Nephron progenitor cell (in vitro differentiated cells): ENCODE measurements at places on chromosomes 12 and 14.

GRCh38 chr14:99731547-99732435, 47.7 kb downstream of the CYP46A1 start:
- DNase-seq = peak; percentile 26

DNA sequence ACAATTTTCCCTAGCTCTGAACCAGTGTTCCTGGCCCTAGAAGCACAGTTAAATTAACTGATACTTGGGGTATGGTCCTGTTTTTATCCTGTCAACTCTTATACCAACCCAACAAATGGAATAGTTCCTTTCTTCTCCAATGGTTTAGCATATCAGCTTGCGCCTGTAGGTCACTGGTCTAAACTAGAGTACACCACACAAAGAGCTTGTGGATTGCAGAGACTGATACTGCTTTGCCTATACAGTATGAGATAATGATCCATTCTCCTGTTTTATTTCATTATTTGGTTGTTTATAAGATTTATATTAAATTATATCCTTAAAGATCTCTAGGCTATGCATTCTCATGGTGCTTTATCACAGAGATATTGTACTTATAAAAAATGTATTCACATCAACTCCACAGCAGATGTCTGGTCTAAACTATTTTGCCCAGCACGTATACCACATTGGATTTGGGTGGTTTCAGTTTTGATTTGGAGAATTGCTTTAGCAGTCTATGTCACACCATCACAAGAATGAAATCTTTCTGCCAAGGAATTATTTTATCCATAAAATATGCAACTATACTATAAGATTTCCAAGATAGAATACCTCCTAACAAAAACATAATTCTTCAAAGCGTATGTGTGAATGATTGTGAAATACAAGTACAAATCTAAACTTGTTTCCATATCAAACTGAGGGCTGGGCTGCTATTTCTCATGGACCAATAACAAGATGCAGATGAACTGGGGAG, 142.1 kb downstream of the SLC16A7 start:
- DNase-seq = no peak

GRCh38 chr12:22951206-22951605, 326.2 kb downstream of the ETNK1 start:
- no peak for DNase-seq

GRCh38 chr12:83634726-83635267, 948.1 kb downstream of the TMTC2 start:
- DNase-seq = no peak

DNA sequence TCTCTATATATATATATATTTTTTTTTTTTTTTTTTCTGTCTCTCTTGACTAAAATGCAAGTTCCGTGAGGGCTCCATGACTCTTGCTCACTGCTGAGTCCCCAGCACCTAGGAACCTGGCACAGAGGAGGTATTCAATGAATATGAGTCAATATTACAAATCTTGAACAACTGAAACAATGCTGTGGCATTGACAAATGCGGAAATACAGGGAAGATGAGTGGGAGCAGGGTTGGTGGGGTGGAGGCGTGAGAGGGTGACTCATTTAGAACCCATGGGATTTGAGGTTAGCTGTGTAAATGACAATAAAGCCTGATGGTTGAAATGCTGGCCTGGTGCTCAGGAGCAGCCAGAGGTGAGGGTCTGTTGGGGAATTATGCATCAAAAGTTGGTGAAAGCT, 121.7 kb upstream of the FUT8 start:
- DNase-seq = no peak

- no peak for DNase-seq
These were observed at the start of gene KRT4 for GRCh38 chr12:52813885-52814709. KRT4 (minus strand) TSS chr12:52814116; CDS start chr12:52814058, 58 bp downstream.

DNA sequence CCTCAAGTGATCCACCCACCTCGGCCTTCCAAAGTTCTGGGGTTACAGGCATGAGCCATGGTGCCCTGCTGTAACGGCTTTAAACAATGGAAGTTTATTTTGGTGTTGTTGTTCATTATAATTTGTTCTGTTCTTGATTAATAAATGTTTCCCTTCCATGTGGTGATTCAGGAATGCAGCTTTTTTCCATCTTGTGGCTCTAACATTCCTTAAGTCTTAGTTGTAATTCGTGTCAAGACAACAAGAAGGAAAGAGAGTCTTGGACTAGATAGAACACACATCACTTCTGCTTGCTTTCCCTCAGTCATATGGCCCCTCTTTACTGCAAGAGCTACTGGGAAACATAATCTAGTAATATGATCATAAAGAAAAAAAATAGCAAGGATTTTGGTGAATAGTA, 211.6 kb downstream of the SLC6A15 start:
- no peak for DNase-seq

- no peak for DNase-seq
These were observed 54.1 kb downstream of the AK7 start for GRCh38 chr14:96445844-96446710.

GRCh38 chr14:74940956-74941565, 14.3 kb downstream of the PGF start:
- no peak for DNase-seq

DNA sequence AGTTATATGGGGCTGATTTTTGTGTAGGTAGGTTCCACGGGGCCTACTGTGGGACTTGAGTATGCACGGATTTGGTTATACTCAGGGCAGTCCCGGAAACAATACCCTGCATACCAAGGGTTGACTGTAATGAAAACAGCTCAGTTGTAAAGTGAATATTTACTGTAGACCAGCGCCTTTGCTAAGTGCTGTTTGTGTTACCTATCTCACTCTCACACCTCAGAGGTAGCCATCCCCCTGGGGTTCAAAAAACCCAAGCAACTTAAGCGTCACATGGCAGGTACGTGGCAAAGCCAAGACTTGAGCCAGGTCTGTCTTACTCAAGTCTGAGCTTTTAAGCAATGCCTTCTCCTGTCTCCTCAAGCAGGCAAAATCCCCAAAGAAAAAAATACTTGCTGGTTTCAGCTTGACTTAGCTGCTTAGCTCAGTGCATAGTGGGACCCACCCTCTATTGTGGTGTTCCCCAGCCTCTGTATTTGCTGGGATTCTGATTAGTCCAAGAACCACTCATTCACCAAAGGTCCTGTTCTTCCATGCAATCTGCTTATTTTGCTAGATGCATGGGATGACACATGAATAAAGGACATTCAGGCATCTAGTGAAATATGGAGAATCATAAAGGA, 34.2 kb upstream of the STRN3 start:
- no peak for DNase-seq

DNA sequence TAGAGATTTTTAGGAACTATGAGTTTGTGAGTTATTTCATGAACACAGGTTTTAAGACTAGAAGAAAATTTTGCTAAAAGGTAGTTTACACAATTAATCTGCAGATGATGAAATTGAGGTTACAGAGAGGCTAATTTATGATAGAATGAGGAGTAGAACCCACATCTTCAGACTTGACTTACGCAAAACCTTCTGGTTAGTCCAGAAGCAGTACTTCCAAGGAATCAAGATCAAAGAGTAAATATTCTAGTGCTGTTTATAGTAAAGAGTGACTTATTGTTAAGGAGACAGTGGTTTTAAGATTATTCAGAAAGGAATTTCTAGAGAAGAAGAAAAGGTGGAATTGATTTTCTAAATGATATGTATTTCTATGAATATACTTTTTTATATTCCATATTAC, 10.6 kb upstream of the KITLG start:
- no peak for DNase-seq

DNA sequence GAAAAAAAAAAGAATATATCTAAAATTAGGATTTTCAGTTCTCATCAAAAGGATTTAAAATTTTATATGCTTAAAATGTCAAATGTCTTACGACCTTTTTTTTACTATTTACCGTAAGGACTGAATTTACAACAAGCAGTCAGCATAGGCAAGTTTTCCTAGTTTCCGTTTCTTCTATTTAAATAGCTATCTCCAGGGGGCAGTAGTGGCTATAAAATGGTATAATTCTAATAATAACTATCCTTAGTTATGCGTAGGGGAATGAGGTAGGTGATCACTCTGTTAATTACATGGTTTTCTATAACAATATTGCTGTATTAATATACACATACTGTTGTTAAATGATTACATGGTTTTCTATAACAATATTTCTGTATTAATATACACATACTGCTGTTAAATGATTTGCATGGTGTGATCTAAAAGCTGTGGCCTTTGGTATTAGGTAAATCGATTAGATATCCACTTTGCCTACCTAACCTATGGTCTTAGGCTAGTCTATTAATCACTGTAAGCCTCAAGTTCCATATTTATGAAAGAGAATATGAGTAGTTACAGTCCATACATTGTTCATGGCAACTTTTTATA, 217.7 kb upstream of the PDZRN4 start:
- DNase-seq = no peak

DNA sequence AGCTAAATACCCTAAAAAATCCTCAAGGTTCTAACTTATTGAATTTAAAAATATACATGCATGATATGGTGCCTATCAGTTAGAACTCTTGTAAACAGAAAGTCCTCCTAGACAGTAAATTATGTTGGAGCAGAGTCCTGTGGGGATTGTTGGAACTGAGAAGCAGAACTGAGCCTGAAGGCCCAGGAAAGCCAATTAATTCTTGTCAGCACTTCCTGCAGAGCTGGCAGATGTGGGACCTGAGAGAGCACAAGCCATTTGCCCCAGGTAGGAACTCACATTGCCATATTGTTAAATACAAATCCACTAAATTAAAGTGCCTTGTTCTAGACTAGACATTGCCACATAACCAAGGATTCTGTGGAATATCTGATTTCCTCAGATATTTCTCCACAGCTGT, 117.1 kb downstream of the RTN1 start:
- no peak for DNase-seq

DNA sequence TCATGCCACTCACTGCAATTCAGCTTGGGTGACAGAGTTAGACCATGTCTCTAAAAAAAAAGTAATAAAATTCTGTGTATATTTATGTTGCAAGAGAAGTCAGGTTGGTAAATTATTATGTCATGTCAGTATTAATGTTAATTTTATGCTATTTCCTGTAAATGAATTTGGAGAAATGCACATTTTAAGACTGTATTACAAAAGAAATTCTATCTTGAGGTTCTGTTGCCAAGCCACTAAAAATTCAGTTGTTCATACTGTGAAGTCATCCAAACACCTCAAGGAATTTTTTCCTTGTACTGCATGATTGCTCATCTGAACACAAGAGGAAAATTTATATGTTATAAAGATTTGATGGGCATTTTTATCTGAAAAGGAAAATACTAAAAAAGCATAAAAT, 23.3 kb upstream of the HMGA2 start:
- no peak for DNase-seq

DNA sequence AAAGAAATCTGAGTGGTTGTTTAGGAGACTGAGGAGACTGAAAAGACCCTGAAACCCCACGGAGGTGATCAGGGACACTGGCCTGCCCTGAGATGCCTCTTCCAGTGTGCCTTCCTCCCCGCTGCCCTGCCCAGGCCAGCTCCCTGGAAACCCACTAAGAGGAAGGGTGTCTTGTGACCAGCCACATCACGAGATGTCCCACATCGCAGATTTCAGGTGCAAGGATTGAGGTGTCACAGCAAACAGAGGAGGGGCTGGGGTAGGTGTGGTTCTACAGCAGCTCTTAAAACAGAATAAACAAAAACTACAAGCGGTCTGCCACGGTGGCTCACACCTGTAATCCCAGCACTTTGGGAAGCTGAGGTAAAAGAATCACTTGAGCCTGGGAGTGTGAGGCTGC, 184.3 kb upstream of the C14orf180 start:
- DNase-seq = no peak

- no peak for DNase-seq
These were observed 64.9 kb downstream of the SPRING1 start for GRCh38 chr12:116672842-116673516.

GRCh38 chr14:51939755-51940301, 49.5 kb upstream of the RTRAF start:
- DNase-seq = no peak

DNA sequence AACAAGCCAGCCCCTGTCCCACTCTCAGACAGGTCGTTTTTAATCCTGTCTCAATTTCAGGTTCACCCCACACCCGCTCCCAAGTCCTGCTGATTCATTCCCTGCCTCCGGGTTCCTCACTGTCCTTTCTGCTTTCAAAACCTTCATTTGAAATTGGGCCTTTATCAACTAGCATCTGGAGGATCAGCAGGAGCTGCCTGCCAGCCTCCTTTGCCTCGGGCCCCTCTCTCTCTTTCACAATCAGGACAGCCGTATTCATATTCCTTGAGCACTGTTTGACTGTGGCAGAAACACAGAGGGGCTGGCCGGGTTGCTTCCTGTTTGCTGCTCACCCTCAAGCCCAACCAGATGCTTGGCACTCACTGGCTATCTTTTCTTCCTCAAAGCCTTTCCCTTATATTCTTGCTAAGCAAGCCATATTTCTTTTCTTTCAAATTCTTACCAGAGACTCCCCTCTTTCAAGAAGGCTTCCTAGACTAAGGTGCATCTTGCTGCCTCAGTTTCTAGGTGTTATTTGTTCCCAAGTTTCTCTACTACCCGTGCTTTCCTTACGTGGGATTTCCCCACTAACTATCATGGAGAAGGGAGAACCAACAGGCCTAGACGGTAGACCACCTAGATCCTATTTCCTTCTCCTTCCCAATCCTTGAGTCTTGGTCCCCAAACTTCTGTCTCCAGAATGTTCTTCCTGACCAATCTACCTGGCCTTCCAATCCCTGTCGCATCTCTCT, 3.0 kb downstream of the GALNT6 start:
- no peak for DNase-seq

- DNase-seq = no peak
These were observed 14.7 kb upstream of the ASIC1 start for GRCh38 chr12:50042693-50043092.

- DNase-seq = no peak
These were observed 78.8 kb downstream of the ETV6 start for GRCh38 chr12:11728154-11728755.

DNA sequence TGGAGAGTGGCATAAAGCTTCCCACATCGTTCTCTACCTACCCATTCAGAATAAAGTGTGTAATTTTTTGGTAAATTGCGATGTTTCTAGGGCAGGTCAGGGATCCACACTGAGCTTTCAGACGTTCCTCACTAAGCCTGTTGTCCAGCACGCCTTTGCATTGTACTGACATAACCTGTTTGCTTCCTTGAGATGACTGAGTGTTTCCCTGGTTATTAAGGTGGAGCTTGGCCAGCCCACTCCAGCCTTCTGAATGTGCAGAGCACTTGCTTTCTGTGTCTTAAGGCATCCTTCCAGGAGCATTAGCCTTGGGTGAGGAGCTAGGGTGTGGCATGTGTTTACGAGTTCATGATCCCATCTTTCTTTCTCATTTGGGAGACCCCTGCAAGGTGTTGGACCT, 96.4 kb downstream of the TMEM260 start:
- DNase-seq = no peak

- no peak for DNase-seq
These were observed 60.6 kb downstream of the SPRING1 start for GRCh38 chr12:116677202-116677661.

GRCh38 chr14:104019806-104020205, 65.7 kb upstream of the ASPG start:
- DNase-seq = no peak

DNA sequence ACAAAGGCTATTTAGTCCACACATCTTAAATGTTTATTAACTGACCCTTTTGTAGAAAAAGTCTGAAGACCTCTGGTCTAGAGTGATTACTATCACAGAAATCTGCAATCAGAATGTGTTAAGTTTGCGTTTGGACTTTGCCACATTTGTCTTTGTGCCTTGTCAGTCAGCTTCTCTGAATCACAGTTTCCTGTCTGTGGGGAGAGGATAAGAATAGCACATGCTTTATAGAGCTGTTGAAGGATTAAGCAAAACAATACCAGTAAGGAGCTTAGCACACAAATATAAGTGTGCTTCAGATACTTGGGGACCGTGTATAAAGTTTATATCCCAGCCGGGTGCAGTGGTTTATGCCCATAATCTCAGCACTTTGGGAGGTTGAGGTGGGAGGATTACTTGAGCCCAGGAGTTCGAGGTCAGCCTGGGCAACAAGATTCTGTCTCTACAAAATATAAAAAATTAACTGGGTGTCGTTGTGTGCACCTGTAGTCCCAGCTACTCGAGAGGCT, 63.0 kb upstream of the BTG1 start:
- DNase-seq = no peak
